ENCODE measurements at places on chromosomes 16 and 17.
A peak's percentile ranks its signal among the peaks of the same experiment; 100 is the strongest.

GRCh38 chr17:69605571-69605970, 191.1 kb downstream of the MAP2K6 start:
- no peak for DNase-seq

DNA sequence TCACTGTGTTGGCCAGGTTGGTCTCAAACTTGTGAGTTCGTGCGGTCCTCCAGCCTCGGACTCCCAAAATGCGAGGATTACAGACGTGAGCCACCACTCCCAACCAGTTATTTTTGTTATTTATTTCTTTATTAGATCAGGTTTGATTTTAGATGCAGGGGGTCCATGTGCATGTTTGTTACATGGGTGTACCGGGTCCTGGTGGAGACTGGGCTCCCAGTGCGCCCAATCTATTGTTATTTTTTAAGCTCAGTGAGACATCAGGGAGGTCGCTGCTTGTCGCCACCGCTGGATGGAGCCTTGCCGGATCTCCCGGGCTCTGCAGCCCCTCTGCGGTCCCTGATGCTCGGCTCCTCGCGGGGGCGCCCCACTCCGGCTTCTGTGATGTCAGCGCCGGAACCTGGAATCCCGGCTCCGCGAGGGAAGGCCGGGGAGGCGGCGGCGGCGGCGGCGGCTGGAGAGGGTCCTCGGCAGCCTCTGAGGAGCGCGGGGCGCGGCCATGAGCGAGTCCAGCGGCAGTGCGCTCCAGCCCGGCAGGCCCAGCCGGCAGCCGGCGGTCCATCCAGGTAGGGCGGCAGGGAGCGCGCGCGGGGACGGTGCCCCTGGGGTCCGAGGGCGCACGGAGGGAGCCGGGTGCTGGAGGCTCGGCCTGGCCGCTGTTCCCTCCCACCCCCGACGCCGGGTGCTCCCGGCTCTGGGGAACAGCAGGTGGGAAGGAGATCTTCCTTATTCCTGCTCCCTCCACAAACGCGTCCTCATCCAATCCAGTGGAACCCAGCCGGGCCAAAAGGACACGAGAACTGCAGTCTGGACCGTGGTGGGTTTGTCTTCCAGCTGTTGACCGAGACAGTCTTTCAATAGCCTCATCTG, at the start of gene TMC7:
TSS of gene TMC7 (plus strand) at position 370 of the 870 bp plus-strand sequence. CDS start at position 500, 130 bp downstream.
- peak; percentile 85 for DNase-seq

- DNase-seq: no peak
These were observed 11.0 kb upstream of the PHKG2 start for GRCh38 chr16:30736995-30737793.

DNA sequence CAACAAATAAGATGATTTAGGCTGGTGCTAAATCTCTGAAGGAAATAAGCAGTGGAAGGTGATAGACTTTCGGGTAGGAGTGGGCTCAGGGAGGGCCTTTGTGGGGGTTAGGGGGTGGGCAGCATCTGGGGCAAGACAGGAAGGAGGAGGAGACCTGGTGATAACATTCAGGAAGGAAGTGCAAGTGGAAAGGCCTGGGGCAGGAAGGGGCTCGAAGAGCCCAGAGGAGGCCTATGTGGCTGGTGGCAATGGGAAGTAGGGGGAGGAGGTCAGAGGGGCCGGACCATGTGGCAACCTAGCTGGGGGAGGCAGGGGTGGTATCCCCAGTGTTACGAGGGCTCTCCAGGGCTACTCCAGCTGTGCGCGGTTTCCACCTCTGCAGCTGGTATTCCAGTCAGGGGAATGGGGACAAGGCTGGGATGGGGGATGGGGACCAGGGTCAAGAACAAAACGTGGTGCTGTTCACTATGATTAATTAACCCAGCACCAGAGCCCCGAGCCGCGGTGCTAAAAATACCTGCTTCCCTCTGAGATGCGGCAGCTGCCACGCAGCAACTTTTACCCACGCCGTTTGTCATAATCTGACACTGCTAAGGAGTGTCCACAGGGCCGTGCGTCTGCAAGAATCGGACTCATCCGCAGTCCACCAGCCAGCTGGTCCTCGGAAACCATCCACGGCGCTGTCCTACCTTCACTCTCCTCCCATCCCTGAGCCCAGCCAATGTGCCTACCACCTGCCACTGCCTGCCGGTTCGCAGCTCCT, 5.2 kb upstream of the CCDC182 start:
- no peak for DNase-seq

All from right lobe of liver (tissue), 6 donors.